ENCODE measurements at places on chromosomes 1 and 21.

DNA sequence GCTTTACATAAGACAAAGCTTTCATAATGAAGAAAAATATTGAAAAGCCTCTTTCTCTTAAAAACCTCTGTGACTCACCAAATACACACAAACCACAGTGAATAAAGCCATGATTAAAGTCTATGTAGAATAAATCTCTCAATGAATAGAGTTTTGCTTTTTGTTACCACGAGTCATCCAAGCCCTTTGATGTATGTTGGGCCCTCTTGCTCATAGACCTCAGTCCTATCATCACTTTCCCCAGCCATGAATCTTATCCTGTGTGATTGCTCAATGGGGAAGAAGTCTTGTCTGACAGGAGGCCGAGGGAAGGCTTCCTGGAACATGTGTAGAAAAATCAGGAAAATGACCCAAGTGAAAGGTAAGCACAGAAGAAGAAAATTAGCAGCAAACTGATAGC, 60.8 kb downstream of the NGF start:
- no peaks in the 10 kb centered on the region for H3K36me3 ChIP-seq
- DNase-seq = no peak
- H3K27ac ChIP-seq = no peak overlapping the region
- no peak overlapping the region for H3K4me3 ChIP-seq
- H3K27me3 ChIP-seq = no peaks in the 10 kb centered on the region

- DNase-seq = no peak
- H3K4me1 ChIP-seq = no peaks in the 10 kb centered on the region
- peak overlapping the region; percentile 72 for H3K27ac ChIP-seq
- H3K4me3 ChIP-seq = peak overlapping the region; percentile 50
- H3K27me3 ChIP-seq = peaks cover 22% of the 10 kb centered on the region
Observed at GRCh38 chr1:220880362-220880670, 1.1 kb downstream of the HLX start.

GRCh38 chr1:66778266-66778665, 22.8 kb downstream of the INSL5 start:
- no peaks in the 10 kb centered on the region for H3K4me1 ChIP-seq
- no peaks in the 10 kb centered on the region for H3K36me3 ChIP-seq
- no peak overlapping the region for H3K4me3 ChIP-seq
- H3K27me3 ChIP-seq = no peaks in the 10 kb centered on the region
- no peak overlapping the region for H3K27ac ChIP-seq
- no peak for DNase-seq

DNA sequence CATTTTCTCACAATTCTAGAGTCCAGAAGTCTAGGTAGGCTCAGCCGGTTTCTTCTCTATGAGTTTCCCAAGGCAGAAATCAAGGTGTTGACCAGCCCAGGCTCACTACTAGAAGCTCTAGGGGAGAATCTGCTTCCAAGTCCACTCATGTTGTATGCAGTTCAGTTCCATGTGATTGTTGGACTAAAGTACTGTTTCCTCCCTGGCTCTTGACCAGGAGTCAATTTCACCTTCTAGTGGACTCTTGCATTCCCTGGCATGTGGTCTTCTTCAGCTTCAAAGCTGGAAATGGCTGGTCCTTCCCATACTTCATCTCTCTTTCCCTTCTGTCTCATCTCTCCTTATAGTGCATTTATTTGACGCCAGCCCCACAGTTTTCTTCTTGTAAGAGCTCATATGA, 153.4 kb downstream of the KCNT2 start:
- no peak for DNase-seq
- no peaks in the 10 kb centered on the region for H3K4me1 ChIP-seq
- H3K36me3 ChIP-seq = no peaks in the 10 kb centered on the region
- no peak overlapping the region for H3K27ac ChIP-seq

DNA sequence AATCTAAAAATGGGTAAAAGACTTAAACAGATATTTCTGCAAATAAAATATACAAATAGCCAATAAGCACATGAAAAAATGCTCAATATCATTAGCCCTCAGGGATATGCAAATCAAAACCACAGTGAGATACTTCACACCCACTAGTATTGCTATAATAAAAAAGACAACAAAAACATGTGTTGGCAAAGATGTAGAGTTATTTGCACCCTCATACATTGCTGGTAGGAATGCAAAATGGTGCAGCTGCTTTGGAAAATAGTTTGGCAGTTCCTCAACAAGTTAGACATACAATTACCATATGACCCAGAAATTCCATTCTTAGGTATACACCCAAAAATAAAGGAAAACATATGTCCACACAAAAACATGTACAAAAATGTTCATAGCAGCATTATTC, 30.2 kb downstream of the ZZZ3 start:
- H3K36me3 ChIP-seq = no peaks in the 10 kb centered on the region
- H3K27ac ChIP-seq = no peak overlapping the region
- no peak for DNase-seq
- no peaks in the 10 kb centered on the region for H3K27me3 ChIP-seq
- H3K4me1 ChIP-seq = no peaks in the 10 kb centered on the region

GRCh38 chr21:44062380-44062779, 44.8 kb upstream of the PWP2 start:
- no peaks in the 10 kb centered on the region for H3K36me3 ChIP-seq
- H3K27me3 ChIP-seq = no peaks in the 10 kb centered on the region
- no peak overlapping the region for H3K4me3 ChIP-seq
- no peak for DNase-seq

DNA sequence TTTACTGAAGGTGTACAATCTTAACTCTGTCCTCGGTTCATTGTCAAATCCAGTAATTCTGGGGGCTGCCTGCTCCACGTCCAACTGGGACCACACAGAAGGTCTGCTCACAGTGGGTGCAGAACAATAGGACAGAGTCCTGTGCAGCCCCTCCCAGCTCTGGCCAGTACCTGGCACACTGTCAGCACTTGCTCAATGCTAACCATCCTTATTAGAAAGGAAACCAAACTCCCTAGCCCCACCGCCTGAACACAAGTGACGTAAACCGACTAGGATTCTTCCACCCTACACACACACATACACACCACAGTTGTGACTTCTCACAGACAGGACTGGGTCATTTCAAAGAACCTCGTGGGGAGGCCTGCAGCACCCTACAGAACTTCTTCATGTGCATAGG, 5.2 kb downstream of the BCAR3 start:
- no peak overlapping the region for H3K27ac ChIP-seq
- no peaks in the 10 kb centered on the region for H3K27me3 ChIP-seq
- no peaks in the 10 kb centered on the region for H3K36me3 ChIP-seq
- H3K4me1 ChIP-seq = peaks cover 6% of the 10 kb centered on the region
- DNase-seq = no peak

DNA sequence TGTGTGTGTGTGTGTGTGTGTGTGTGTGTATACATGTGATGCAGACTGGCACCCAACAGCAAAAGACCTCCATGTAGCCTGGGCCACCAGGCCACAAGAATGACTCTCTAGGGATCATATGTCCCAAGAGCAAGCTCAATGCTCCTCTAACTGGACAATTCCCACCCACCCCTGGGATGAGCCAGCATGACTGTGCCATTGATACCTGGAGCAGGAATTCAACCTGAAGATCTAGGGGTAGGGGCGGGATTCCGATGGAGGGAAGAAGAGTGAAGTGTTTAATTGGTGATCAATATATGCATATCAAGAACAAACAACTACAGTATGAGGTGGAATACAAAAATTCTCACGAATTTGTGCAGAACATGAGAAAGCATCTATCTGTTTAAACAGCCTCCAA, 136.2 kb downstream of the PSMG1 start:
- no peak for DNase-seq
- no peaks in the 10 kb centered on the region for H3K4me1 ChIP-seq
- H3K36me3 ChIP-seq = no peaks in the 10 kb centered on the region
- no peaks in the 10 kb centered on the region for H3K27me3 ChIP-seq

GRCh38 chr1:58477390-58477789, 69.1 kb downstream of the OMA1 start:
- no peaks in the 10 kb centered on the region for H3K27me3 ChIP-seq

DNA sequence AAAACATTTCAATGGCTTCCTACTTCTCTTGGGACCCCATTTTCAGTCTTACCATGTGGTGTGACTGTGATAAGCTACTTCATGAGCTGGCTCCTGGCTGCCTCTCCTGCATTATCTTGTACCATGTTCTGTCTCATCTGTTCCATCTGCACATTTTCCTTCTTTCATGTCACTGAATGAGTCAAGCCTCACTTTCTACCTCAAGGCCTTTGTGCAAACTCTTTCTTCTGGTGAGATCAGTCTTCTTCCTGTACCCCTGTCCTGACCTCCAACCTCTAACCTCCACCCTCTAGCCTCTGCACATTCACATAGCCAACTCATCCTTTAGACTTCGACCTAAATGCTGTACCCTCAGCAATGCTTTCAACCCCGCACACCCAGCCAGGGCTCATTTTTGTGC, 9.6 kb upstream of the FAM78B start:
- DNase-seq = no peak
- no peaks in the 10 kb centered on the region for H3K4me1 ChIP-seq
- no peak overlapping the region for H3K4me3 ChIP-seq
- H3K27ac ChIP-seq = no peak overlapping the region
- H3K27me3 ChIP-seq = no peaks in the 10 kb centered on the region

- no peaks in the 10 kb centered on the region for H3K4me1 ChIP-seq
- H3K27me3 ChIP-seq = no peaks in the 10 kb centered on the region
- no peak overlapping the region for H3K27ac ChIP-seq
- DNase-seq = no peak
- H3K36me3 ChIP-seq = no peaks in the 10 kb centered on the region
- H3K4me3 ChIP-seq = no peak overlapping the region
Observed at GRCh38 chr21:35017256-35017655, 31.8 kb downstream of the RUNX1 start.

DNA sequence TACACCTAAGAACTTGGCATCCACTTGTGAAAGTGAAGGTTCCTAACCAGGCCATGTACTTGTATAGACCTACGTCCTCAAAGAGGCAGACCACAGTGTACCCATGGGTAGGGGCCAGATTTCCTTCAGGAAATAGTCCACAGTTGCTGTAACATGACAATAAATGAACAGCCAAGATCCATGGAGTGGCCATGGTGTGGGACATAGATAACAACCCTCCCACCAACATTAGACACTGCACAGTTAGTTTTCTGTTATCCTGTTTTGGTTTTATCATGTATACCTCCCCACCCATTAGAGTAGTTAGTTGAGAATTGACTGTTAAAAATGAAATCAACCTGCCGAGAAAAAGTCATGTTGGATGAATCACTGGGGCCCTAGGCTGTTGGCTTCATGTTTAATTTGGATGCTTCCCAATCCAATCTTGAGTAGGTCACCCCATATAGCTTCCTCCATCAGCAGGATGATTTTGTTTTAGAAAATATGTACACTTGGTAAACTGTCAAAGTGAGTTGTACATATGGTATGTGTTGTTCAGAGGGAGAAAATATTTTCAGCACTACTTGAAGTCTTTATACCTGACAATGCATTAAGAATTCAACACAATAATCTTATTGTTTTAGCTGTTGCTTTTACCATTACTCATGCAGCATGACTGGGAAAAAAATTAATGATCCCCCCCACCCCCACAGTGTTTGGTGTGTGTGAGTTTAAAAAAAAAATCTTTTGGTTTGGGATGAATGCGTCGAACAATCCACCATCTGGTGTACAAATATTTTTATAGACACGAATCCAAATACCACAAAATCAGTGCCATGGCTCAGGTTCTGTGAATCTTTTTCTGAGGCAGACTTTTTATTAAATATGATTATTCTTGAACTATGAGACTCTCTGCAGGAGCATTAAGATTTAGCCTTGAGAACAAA, 88.3 kb upstream of the ARHGAP29 start:
- no peaks in the 10 kb centered on the region for H3K27me3 ChIP-seq
- no peak overlapping the region for H3K27ac ChIP-seq
- H3K36me3 ChIP-seq = no peaks in the 10 kb centered on the region
- H3K4me3 ChIP-seq = no peak overlapping the region
- H3K4me1 ChIP-seq = peaks cover 8% of the 10 kb centered on the region
- DNase-seq = no peak

DNA sequence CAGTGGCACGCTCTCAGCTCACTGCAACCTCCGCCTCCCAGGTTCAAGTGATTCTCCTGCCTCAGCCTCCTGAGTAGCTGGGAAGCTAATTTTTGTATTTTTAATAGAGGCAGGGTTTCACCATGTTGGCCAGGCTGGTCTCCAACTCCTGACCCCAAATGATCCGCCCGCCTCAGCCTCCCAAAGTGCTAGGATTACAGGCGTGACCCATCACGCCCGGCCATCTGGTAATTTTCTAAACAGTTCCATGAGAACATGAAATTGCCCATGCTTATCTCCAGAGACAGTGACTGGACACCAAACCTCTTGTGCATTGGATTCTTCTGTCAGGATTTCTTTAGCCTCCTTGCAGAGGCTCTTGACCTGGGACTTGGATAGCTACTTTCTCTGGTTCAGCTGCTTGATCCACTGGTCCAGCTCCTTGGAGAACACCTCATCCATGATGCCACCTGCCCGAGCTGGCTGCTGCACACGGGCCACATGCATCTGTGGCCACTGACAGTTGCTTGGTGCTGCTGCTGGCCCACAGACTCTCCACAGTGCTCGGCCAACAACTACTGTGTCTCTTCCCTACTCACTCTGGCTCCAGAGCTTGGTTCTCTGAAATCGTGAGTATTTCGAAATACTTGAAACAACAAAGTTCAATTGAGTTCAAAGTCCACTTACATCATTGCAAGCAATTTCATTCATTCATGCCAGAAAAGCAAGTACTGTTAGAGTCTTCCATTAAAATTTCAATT, 40.0 kb upstream of the CTPS1 start:
- H3K27ac ChIP-seq = no peak overlapping the region
- peaks cover 7% of the 10 kb centered on the region for H3K4me1 ChIP-seq
- H3K27me3 ChIP-seq = no peaks in the 10 kb centered on the region
- H3K4me3 ChIP-seq = no peak overlapping the region
- no peaks in the 10 kb centered on the region for H3K36me3 ChIP-seq
- no peak for DNase-seq

DNA sequence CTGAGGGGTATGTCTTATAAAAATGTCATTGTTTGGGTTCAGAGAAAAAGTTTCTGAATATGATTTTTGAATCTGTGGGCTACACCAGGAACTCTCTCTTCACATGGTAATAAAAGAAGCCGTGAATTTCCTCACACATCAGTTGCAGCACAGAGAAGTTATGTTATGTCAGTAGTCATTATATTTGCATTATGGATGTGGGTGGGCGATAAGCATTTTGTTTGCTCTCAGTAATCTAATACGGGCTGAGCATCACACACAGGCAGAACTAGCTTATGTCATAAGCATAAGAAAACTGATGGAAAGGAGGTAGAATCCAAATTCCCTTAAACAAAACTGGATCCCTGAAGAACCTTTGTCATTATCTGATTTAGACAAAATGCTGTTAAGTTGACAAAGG, 70.8 kb downstream of the PRDM2 start:
- no peaks in the 10 kb centered on the region for H3K27me3 ChIP-seq
- DNase-seq = no peak
- H3K27ac ChIP-seq = no peak overlapping the region
- no peaks in the 10 kb centered on the region for H3K4me1 ChIP-seq
- no peaks in the 10 kb centered on the region for H3K36me3 ChIP-seq
- no peak overlapping the region for H3K4me3 ChIP-seq

- H3K36me3 ChIP-seq = no peaks in the 10 kb centered on the region
- H3K27me3 ChIP-seq = no peaks in the 10 kb centered on the region
- DNase-seq = no peak
- no peak overlapping the region for H3K4me3 ChIP-seq
Observed at GRCh38 chr1:236508593-236509027, 15.2 kb upstream of the LGALS8 start.

Measured in prostate gland (tissue), 2 donors.